ENCODE measurements at places on chromosomes 4 and X.
A peak's percentile ranks its signal among the peaks of the same experiment; 100 is the strongest.

DNA sequence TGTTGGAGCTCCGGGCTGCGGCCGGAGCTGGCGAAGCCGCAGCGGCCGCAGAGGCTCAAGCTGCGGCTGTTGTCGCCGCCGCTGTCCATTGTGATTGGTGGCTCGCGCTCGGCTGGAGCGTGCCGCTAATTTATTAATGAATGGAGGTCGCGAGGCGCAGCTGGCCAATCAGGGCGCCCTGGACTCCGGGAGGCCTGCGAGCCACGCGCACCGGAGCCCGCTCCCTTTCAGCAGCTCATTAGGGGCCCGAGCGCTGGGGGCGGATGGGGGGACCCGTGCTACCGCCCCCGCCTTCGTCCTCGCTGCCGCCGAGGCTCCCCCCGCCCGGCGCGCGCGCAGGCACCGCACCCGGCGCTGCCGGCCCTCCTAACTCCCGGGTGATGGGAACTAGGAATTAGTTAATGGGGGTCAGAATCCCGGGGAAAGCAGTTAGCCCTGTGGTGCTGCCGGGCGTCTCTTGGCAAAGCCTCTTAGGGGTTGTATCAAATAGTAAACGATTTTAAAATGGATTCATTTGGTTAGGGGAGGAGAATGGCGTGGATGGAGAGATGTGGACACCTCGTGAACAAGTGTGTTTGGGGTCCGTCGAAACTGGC, 589 bp upstream of the NEUROG2 start:
- DNase-seq, result no peak

DNA sequence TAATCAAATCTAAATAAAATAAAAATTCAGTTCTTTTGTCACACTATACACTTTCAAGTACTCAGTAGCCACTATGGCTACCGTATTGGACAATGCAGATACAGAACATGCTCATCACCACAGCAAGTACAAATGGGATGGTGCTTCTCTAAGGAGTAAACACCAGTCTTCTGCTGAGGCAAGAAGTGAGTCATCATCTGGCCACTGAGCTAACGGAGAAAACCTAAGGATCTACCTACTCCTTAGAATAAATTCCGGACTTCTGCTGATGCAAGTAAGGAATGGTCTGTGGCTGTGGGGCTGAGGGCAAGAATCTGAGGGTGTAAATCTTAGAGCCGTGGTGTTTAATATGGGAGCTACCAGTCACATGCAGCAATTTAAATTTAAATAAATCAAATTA, 11.3 kb upstream of the RBMXL3 start:
- no peak for DNase-seq

DNA sequence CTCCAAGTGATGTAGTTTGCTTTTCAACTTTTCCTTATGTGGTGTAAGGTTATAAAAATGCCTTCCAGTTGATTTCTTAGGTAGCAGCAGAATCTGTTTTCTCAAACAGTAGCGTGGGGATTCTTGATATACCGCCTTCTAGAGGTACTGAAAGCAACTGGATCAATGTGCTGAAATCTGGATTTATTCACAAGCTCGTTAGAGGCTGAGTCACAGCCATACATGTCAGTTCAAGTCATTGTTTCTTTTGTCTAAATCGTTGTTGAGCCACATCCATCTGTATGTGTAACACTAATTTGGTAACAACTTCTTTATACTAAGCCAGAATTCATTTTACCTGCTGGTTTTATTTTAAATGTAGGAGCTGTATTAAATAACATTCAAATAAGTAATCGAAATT, 200.0 kb upstream of the MAD2L1 start:
- DNase-seq, result no peak

- no peak for DNase-seq
Observed at GRCh38 chr4:148092316-148093014, 349.7 kb downstream of the NR3C2 start.

GRCh38 chr4:98298022-98298421, 36.8 kb downstream of the RAP1GDS1 start:
- no peak for DNase-seq

DNA sequence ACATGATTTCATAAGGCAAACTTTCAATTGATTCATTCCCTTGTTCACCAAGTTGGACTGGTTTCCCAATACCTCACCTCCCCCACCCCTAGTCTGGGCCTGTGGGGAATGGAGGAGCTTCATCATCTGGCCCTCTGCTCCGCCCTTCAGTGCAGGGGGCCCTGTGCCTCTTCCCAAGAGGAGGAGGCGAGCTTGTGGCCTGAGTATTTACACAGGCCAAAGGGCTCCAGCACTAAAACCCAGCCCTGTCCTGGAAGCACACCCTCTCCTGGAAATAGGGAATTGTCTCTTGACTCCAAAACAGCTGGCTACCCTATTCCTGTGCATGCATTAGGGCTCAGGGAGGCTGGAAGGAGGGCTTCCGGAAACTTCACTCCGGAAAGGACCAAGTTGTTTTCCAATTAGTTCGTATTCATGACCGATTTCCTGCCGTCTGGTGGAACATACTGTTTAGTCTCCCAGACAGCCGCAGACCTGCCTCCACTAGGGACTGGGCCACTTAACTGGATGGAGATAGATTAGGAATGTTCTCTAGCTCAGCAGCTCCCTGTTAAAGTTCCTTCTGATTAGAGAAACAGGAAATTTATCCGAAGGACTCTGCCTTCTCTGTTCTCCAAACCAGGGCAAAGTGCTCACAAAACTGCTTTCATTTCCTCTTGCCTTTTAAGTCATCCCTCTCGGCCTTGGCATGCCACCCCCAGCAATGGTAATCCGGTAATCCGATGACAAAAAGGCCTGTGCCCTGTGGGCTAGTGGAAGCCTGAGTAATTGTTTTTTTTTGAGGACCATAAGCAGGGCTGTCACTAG, 5.8 kb downstream of the SRPX2 start:
- no peak for DNase-seq

DNA sequence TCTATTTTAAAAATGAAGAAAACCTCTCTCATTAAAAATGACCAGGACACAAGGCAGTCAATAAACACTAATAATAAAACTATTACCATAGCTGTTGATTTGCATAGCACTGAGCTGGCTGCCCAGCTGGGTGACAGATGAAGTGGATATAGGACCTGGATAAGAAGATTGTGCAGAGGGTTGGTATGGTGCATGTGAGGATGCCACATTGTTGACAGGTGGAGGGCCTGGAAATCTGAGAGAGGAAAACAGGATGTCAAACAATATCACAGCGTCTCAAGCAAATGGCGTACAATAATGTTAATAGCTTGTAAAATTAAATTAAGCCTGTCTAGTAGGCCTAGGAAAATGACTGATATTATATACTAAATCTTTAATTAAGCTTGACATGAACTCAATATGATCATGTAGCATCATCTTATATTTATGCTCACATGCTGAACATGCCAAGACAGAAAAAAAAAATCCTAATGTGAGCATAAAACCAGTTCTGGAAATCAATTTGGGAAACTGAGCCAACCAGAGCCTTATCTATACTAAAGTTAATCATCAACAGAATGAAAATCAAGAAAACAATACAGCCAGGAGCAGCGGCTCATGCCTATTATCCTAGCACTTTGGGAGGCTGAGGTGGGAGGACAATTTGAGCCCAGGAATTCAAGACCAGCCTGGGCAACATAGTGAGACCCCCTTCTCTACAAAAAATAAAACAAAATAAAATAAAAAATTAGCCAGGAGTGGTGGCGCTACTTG, 18.6 kb downstream of the SEC24D start:
- DNase-seq, result no peak

DNA sequence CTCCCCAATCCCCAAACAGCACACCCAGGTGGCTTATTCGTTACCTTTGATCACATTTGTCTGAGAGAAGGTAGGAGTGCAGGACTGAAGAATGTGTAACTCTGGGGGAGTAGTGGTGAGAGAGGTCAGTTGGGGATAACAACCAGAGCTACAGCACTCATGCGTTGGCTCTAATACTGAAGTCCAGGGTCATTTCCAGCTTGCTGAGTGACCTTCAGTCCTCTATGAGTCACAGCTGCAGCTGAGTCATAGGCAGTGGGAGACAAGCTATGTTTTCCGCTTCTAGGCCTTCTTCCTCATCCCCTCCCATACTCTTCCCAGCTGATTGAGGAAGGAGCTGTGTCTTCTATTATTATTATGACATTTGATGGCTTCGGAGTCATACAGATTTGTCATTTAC, 31.6 kb upstream of the CT47C1 start:
- DNase-seq, result no peak

- DNase-seq, result no peak
Observed at GRCh38 chrX:265502-265901, 15.7 kb upstream of the PLCXD1 start.

GRCh38 chr4:849478-850175, 23.7 kb upstream of the CPLX1 start:
- DNase-seq, result no peak

DNA sequence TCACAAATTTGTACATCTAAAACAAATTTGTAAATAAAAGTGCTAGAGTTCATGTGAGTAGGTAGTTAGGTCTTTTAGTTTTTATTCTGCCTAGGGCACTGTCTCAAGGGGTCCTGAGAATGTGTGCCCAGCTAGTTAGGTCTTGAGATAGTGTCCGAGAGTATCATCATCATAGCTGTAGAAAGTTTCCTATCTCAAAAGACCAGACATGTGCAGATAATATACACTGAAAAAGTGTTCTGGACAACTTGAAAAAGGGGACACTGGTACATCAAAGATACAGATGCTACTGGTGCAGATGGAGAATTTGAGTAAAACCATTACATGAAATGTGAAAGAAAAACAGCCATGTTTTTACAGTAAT, 1.8 kb upstream of the ZCCHC4 start:
- no peak for DNase-seq

DNA sequence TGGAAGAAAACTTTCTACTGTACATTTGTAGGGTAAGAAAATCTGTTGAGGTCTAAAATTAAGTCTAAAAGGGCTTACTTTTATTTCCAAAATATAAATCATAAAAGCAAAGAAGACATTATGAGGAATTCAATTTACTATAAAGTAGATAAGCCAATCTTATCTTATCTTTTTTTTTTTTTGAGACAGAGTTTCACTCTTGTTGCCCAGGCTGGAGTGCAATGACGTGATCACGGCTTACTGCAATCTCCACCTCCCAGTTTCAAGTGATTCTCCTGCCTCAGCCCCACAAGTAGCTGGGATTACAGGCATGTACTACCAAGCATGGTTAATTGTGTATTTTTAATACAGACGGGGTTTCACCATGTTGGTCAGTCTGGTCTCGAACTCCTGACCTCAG, 166.9 kb downstream of the NR3C2 start:
- no peak for DNase-seq

DNA sequence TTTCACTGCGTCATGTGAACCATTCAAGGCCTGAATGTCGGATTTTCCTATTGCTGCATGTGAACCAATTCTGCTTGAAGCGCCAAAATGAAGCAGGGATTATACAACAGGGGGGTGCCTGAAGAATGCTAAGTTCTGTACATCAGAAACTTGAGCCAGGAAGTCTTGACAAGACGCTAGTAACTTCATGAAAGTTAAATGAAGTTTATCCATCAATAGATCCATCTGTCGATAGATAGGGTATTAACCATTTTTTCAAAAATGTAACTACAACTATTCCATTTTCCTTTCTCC, 590 bp upstream of the NAF1 start:
- DNase-seq, result no peak

GRCh38 chrX:41802958-41803357, 79.0 kb downstream of the GPR82 start:
- DNase-seq, result no peak

DNA sequence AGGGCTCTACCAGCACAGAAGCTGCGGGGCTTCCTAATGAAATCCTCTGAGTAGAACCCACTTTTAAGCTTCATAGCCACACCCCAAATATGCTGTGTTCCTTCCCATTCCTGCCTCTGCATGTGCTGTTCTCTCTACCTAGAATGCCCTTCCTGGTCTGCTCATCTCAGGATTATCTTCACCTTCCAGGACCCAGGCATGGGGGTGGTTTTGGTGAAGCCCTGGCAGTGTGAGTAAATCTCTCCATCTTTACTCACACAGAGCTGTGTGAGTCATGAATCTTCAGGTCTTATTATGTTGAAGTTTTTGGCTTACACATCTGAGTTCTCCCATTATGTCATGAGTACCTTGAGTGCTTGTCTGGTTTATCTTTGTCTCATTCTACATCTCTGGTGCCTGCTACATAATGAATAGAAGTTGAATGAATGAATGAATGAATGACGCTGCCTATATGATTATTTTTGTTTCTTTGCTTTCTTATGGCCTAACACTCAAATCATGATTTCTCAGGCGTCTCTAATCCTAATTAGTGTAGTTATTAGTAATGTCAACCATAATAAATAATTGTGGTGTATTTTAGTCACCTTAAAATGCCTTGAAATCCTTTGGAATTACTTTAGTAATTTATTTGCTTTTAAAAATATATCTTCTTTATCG, 41.9 kb downstream of the HADH start:
- DNase-seq, result peak; percentile 43

GRCh38 chr4:38663090-38663800, 754 bp upstream of the KLF3 start:
- no peak for DNase-seq

- DNase-seq, result no peak
Observed at GRCh38 chrX:9759337-9759736, 6.3 kb downstream of the GPR143 start.

DNA sequence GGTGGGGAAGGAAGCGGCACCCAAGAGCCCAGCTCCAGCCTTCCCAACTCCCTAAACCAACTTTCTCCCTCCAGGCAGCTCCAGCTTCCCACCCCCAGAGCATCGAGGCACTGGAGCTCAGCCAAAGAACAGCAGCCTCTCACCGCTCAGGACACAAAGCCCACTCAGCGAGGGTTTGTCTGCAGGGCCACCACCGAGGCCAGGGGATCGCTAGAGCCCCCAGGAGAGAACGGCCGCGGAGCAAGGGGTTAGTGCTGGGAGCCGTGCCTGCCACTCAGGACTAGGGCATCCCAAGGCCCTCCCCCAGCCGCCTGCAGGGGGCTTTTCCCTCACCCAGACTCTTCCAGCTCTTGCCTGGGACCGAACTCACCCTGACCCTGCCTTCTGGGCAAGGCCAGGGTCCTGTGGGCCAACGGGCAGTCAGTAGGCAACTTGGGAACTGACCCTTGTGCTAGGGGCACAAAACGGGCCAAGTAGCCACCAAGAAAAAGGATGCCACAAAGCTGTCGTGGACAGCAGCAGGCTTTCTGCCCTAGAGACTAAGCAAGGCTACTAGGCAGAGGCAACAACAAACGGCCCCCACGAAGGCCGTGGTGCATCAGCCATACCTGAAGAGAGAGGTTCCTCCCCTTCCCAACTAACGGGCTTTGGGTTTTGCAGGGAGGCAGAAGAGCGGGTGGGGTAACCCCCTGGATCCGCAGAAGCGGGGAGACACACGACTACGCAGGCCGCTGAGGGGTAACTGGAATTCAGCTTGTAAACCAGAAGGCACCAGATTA, 2.3 kb downstream of the HCFC1 start:
- no peak for DNase-seq

DNA sequence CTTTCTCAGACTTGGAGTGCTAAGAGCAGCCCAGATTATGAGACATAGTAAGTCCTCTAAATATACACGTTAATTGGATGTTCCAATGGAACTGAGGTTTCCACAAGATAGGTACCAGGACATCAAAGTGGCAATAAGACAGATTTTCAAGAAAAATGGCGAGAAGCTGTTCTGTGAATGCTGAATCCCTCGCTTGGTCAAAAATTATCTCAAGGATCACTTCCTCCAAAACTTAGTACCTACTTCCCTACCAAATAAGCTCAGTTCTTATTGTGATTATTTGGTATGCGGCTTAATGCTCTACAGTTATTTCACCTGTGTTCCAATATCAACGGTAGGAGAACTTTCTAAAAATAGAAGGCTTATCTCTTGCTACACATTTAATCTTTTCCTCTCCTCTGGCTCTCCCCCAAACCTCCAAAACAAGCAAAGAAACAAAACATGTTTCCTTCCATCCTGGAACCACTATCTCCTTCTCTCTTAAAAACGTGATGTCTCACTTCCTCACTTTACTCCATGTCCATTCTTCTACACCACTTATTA, 14.7 kb downstream of the PDGFC start:
- no peak for DNase-seq

- DNase-seq, result no peak
Observed at GRCh38 chr4:7705062-7705461, 234.6 kb downstream of the AFAP1 start.

Measured in CD4-positive, alpha-beta T cell treated with Interleukin-4 for 4 hours (primary cell).